HAP-1 (cell line): ENCODE measurements at places on chromosomes 7 and 10.

DNA sequence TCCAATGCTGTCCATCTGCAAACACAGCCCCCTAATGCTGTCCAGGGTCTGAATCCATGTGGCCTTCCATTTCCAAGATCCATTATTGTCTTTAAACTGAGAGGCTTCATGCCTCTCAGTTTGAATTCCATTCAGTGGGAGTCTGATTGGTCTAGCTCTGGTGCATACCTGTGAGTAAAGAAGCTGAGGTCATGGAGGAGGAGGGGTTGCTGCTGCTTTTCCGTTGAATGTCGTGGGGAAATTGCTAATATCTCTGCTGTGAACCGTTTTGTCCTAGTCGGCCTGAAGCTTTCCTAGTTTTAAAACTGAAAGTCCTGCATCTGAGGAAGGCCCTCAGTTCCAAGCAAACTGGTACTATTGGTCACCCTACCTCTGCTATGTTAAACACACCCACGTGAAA lies 17.7 kb downstream of the SH2D4B start:
- no peak for DNase-seq

- no peak for DNase-seq
Measured at GRCh38 chr7:44891372-44891771, 6.0 kb upstream of the PURB start.

DNA sequence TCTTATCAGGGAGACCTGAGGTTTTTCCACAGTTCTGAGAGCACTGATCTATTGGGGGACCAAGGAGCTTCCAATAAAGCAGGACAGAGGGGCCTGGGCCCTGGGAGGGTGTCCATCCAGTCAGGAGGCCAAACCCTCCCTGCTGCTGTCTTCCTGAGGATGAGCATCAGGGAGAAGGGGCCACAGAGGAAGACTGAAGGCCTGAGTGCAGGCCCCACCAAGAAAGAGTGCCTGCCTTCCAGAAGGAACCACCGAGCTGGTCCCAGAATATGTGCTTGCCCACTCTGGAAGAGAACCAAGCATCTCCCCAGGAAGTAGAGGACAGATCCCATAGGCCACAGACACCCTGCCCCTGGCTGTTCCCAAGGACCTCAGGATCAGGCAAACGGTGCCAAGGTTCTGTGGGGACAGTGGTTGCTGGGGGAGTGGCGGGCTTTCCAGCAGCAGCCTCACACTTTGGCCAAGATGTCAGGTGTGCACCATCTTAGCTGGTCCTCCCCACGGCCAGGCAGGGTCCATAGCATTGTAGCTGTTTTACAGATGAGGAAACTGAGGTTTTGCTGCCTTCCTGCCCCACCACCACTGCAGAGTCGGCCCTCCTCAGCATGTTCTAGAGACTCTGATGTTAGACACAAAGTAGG lies 199.4 kb downstream of the GRID1 start:
- DNase-seq = no peak

DNA sequence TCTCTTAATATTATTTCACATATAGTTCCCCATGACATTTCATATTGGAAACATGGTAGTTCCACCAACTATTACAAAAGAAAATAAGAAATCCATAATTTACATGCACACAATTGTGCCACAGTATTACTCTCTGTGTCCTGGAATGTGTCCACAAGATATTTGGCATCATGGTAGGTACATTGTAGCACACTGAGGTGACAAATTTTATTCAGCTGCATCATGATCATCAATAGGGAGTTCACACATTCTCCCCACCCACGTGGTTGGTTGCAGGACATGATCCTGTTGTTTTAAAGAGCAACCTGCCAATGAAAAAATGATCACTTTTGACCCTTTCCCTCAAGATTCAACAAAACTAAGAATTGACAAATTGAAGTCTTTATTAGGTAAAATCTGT lies 67.1 kb upstream of the HECTD2 start:
- no peak for DNase-seq

GRCh38 chr10:102632394-102633111 lies 11.7 kb upstream of the TRIM8 start:
- no peak for DNase-seq

DNA sequence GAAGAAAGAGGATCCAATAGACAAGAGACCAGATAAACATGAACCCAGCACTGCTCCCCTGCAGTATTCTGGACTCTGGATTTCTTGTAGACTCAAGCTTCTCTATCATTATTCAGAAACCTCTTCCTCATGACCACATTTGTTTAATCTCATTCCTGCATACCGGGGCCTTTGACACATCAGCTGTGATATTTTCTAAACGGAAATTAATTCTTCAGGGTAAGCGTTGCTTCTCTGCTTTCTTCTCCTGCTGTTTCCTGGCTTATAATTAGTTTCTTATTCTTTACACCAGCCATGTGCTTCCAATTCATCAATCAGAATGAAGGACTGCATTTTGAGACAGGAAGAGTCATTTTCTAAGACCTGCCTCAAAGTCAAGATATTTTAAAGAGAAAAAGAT lies 54.2 kb upstream of the TARP start:
- no peak for DNase-seq

- DNase-seq = no peak
Measured at GRCh38 chr10:9545073-9545472, 1472.6 kb upstream of the CELF2 start.

DNA sequence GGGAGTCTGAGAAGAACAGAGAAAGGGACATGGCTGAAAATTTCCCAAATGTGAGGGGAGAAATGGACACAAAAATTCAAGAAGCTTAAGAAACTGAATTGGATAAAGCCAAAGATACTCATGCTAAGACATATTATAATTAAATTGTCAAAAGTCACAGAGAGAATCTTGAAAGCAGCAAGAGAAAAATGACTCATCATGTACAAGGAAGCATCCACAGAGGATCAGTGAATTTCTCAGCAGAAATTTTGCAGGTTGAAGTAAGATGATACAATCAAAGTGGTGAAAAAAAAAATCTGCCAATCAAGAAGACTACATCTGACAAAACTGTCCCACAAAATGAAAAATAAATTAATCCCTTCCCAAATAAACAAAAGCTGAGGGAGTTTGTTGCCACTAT lies 56.8 kb downstream of the MPP7 start:
- no peak for DNase-seq

DNA sequence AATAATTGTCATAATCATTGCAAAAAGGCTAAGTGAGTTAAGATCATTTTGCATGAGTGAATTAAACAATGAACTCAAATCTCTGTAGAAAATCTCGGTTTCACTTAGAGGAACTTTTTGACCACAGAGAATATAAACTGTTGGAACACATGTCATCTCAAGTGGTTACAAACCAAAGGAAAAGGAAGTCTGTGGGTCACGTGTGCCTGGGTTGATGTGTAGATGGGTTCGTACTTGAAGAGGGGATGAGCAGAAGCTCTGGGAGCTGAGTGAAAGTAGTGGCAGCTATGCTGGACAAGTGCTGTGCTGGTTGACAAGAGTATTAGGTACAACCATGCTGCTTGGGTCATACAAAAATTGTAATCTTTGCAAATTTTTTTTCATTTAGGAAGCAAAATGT lies 35.0 kb downstream of the GLRX3 start:
- no peak for DNase-seq

- DNase-seq = no peak
Measured at GRCh38 chr7:152637161-152637560, 38.8 kb downstream of the XRCC2 start.

- DNase-seq = no peak
Measured at GRCh38 chr7:15853832-15854470, 167.5 kb upstream of the MEOX2 start.

- no peak for DNase-seq
Measured at GRCh38 chr10:103767756-103768155, 87.6 kb downstream of the SH3PXD2A start.

DNA sequence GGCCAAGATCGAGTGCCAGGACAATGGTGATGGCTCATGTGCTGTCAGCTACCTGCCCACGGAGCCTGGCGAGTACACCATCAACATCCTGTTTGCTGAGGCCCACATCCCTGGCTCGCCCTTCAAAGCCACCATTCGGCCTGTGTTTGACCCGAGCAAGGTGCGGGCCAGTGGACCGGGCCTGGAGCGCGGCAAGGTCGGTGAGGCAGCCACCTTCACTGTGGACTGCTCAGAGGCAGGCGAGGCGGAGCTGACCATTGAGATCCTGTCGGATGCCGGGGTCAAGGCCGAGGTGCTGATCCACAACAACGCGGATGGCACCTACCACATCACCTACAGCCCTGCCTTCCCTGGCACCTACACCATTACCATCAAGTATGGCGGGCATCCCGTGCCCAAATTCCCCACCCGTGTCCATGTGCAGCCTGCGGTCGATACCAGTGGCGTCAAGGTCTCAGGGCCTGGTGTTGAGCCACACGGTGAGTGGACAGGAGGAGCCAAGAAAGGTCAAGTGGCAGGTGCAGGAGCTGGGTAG lies 14.6 kb downstream of the FLNC start:
- DNase-seq = no peak

GRCh38 chr7:44145969-44146911 lies 5.1 kb upstream of the MYL7 start:
- DNase-seq = peak; percentile 61

DNA sequence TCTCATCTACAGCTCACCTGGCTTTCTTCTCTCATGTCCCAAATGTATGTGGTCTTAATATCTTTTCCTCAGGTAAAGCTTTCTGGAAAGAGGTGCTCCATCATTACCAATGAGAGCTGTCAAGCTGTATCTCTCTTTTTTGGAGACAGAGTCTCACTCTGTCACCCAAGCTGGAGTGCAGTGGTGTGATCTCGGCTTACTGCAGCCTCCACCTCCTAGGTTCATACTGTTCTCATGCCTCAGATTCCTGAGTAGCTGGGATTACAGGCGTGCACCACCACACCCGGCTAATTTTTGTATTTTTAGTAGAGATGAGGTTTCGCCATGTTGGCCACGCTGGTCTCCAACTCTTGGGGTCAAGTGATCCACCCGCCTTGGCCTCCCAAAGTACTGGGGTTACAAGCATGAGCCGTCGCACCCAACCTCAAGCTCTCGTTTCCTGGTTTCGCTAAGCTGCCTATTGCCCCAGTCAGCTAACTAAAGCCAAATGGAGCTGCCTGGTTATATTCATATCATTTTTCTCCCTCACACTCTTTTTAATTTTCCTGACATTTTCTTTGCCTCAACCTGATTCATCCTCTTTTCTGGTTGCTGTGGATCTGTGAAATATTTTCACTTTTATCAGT lies 60.5 kb downstream of the SUFU start:
- no peak for DNase-seq

GRCh38 chr10:65275296-65275695 lies 1650.5 kb upstream of the LRRTM3 start:
- DNase-seq = no peak

- no peak for DNase-seq
Measured at GRCh38 chr7:134873253-134873652, 93.8 kb downstream of the CALD1 start.

DNA sequence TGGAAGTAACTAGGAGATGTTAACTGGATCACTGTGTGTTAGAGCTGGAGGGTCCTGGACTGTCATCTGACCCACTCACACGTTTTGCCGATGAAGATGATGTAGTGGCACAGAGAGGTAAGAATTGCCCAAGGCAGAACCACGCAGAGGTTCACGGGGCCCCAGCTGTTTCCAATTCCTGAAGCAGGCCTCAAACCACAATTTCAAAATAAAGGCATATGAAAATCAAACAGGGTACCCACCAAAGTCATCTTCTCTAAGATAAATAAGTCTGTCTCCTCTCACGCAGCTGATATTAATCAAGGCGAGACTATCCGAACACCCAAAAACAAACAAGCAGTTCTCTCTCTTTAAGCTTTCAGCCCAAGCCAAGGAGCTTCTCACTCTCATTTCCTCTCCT lies 113.3 kb upstream of the JCAD start:
- no peak for DNase-seq

GRCh38 chr10:93148476-93148875 lies 74.8 kb downstream of the CYP26A1 start:
- no peak for DNase-seq

DNA sequence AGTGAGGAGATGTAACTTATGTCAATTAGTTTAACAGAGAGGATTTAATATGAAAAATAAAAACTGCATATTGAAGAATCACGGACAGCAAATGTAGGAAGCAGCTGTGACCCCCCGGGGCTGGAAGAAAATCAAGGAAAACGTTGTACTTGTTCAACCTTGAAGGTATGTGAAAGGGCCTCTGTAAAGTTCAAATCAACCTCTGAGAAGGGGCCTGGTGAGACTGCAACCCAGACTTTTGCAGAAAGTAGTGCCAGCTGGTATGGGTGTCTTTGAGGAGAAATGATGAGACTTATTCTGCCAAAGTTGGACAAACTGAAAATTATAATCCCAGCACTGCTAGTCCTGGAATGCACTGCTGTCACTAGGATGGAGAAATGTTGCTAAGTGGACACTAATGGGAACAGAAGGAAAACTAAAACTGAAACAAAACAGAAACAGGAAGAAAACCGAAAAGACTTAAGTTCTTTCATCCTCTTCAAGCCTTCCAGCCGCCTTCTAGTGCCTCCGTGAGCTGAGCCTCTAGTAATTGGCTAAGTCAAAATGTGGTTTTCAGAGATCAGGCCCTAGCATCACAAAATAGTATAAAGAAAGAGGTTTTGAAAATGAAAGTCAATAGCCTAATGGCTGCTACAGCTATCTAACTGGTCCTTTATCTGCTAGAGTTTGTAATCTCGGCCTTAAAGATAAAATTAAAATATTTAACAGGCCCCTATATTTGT lies 253.7 kb upstream of the SORCS1 start:
- no peak for DNase-seq

DNA sequence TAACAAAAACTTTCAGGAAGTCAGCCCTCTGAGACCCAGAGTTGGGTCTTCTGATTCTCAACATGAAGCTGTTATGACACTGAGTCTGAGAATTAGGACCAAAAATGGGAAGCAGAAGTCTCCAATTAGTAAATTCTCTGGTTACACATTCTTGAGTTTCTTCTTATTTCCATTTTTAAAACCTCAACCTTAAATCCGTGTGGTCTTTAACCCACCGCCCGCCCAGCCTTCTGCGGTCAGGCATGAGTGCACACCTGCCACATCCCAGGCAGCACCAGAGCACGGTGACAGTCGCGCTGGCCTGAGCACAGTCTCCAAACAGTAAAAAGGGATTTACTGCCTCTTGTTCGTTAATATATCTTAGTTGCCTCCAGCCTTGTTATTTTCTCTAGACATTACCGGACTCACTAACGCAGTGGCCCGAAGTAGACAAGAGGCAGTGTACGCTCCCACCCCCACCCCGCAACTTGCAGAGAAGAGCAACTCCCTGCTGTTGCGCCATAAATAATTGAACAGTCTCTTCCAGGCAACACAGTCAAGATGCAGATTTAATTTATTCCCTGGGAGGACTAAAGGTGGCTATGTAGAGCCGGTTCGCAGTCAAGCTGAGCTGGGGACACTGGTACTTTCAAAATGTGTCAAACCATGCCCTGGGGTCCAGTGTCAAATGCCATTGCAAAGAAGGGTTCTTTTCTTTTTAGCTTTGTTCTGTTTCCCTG lies 147.0 kb upstream of the CELF2 start:
- DNase-seq = no peak

- no peak for DNase-seq
Measured at GRCh38 chr10:92385831-92386230, 94.9 kb downstream of the MARCHF5 start.

DNA sequence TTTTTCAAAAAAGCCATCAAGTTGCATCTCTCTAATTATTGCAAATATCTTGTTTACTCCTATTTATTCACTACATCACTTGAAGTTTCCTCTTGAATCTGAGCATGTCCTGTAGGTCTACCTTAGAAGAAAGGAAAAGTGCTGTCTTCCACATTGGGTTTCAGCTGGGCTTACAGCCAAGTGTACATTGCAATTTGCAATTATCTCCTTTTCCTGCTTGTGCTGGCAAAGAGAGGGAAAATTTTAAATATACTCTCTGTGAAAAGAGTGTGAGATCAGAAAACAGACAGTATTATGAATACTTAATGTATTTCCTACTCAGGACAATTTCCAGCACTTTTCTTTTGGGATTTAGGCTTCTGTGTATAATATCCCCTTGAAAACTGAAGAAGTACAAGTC lies 839.7 kb downstream of the CNTNAP2 start:
- DNase-seq = no peak
